Cortex of kidney (tissue), 1 donor: ENCODE measurements at places on chromosomes 3 and 15.

DNA sequence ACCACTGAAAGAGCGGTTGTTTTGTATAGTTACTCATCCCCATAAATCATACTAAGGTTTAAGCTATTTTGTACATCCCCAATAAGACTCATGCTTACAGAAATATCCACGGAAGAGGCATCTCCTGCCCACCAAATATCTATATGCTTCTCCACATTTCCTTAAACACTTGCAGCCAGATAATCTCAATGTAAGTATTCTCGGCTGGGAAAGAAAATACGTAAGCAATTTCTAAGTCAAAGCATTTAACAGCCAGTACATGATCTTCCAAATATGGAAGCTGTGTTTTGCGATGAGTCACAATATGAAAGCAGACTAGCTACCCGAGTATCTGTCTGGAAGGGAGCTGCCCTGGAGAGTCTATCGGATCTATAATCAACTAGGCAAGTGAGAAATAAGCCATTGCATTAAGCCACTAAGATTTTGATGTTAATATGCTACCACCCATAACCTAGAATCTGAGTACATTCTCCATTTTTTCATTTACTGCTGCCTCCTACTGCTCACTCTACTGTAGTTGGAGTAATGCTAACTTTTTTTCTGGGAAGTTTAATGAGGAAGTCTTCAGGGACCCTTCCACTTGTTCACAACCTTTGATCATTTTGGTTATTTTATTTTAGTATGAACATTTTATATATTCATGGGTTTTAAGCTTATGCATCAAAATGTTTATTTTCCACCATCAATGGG, 26.9 kb upstream of the ZMAT3 start:
- no peak for DNase-seq

GRCh38 chr3:4935347-4935746, 43.9 kb upstream of the BHLHE40 start:
- no peak for DNase-seq

DNA sequence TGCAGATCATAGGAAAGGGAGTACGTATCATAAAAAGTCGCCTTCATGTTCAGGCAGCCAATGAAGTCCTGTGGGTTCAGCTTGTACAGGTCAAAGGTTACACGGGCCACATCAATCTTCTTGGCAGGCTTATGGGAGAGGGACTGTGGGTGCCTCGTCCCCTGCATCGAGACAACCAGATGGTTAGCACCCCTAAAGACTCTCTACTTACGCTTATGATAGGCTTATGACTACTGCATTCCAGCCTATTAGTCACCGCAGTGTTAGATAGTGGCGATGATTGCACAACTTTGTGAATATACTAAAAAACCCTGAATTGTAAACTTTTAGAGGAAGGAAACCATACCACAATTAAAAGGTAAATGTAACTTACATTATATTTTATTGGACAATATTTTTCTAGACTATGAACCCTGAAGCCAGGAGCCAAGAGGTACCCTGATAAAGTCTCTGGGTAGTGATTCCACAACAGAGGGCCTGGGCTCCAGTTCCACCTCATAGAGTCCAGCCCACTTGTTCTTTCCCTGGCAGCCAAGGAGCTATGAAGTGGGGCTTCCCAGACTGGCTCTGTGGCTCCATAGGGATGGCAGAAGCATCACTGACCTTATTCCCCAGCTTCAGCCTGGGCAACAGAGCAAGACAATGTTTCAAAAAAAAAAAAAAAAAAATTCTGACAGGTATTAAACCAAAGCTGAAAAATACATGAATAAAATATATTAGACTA, 2.5 kb upstream of the FANCD2 start:
- DNase-seq, result no peak

GRCh38 chr3:121126707-121127035, 218.7 kb downstream of the STXBP5L start:
- no peak for DNase-seq

DNA sequence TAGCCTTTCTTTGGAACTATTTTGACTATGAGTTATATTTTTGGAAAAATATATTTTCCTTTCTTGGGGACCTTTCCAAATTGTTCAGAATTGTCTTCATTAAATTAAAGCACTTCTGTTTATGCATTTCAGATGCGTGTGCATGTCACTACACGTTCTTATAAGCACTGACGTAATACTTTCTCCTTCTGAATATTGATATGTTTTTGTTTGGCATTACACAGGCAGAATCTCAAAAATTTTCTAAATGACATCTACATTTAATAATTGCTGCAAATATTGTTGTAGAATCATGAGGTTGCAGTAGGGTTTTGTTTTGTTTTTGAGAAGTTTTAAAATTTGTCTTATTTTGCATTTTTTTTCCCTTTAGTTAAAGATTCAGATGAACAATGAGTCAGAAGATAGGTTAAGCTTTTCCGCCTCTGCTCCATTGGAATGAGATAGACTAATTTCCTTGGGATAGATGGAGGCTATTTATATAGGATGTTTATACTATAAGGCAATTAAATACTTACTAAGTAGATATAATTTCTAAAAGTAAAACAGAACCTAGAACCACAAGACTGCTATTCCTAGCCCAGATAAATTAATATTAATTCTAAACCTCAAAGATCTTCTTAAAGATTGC, 110.8 kb downstream of the MBNL1 start:
- DNase-seq, result no peak

DNA sequence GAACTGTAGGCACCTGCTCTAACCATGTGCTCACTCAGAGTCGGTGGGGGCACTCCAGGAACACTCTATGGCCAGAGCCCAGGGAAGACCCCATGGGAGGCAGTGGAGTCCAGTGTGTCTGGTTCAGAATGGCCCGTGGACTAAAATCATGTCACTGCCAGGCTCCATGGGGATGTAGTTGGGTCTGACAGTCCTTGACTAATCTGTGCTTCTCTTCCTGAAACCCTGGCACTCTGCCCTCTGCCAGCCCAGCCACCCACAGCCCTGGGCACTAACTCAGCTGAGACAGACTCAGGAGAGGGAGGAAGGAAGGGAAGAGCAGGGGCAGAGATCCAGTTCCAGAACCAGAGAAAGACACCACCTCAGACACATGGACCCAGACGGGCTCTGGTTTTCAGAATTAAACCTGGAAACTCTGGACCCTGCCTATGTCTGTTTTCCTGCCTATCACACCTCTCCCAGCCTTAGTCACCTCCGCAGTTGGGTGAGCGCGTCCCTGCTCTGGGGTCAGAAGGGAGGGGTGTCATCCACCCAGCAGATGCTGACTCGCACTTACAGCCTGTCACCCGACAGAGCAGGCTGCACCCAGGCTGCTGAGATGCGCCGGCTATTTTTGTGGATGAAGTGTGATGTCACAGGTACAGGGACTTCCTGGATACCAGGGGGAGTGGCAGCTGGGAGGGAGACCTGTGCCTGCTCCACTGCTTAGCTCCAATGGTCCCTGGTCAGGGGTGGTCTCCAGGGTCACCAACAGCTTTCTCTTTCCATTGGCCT, 56.8 kb upstream of the INSYN1 start:
- no peak for DNase-seq

DNA sequence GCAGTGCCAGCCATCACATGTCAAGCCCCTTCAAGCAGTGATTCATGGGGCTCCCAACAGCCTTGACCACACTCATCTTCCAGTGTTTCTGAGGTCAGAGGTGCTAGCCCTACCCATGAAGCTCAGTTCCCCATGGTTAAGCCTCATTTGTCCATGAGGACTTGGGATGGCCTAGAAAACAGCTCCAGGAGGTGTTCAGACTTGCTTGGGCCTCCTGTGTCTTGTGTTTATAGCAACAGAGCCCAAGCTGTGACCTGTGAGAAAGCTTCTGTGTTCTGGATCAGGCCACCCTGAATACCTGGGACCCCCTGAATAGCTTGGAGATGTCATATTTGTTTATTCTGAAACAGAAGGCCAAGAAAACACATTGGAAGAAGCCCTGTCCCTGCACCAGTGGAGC, 36.7 kb downstream of the LARP6 start:
- no peak for DNase-seq

DNA sequence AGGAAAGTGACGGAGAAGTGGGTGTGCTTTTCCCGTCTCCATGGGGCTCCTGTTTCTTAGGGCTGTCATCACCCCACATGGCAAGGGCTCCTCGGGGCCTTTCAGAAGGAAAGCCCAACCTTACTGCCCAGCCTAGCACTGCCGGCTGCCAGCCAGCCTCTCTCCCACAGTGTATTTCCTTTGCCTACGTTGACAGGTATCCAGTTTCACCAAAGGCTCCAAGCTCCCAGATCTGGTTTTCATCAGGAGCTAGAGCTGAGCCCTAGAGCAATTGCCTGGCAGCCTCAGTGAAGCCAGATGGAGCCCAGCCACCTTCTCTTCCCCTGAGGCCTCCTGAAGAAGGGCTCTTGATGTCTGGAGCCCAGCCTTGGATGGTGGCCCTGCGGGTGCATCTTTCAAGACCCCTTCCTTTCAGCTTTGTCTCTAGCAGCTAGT, 20.2 kb downstream of the CRABP1 start:
- DNase-seq, result no peak

- no peak for DNase-seq
Observed at GRCh38 chr3:106673926-106674569, 703.2 kb upstream of the CCDC54 start.

GRCh38 chr15:75177360-75178071, 24.2 kb upstream of the C15orf39 start:
- no peak for DNase-seq

- DNase-seq, result no peak
Observed at GRCh38 chr3:177498037-177498857, 301.0 kb upstream of the TBL1XR1 start.

- DNase-seq, result no peak
Observed at GRCh38 chr3:113485161-113485609, 29.8 kb downstream of the SPICE1 start.

DNA sequence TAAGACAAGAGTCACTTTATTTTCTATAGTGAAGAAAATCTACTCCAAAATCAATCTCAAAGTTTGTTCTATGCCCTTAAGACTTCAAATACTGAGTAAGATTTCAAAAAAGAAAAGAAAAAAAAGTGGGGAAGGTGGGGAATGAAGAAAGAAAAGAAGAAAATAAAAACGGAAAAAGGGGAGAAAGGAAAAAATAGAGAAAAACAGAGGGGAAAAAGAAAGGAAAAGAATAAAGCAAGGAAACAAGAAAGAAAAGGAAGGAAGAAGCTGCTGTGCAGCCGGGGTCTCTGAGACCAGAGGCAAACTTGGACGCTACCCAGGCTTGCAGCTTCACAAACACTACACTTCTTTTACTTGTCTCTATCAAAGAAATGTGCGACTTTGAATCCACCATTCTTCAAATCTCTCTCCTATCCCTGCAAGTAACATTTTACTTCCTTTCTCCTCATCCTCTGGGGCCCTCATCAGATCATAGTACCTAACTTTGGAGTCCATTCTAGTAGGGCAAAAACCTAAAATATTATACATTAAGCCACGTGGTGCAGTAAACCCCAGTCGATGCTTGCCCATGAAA, 279.8 kb downstream of the FOXP1 start:
- DNase-seq, result no peak

DNA sequence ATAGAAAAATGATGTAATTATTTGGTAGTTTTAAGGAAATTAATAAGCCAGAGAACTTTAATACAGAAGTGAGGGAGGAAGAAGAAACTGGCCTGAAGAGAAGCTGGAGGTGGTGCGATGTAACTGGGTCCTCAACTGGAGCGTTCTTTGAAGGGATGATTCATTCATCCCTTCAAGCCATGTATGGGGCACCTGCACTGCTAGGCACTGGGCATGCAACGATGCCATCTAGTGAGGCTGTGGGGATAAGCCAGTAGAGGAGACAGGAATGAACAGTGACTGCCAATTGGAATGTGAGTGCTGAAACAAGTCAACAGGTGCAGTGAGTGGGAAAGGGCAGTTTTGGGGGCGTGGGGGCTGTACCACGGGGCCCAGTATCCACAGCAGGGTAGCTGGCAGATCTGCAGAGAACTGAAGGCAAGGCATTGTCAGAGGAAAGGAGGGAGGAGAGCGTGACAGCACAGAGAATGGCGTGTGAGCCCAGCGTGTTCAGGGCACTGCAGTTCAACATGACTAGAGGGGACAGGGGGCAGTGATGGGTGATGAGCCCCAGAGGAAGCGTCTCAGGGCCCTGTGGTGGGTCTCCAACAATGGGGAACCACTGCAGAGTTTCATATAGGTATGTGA, 3.8 kb upstream of the KIF23 start:
- DNase-seq, result no peak

DNA sequence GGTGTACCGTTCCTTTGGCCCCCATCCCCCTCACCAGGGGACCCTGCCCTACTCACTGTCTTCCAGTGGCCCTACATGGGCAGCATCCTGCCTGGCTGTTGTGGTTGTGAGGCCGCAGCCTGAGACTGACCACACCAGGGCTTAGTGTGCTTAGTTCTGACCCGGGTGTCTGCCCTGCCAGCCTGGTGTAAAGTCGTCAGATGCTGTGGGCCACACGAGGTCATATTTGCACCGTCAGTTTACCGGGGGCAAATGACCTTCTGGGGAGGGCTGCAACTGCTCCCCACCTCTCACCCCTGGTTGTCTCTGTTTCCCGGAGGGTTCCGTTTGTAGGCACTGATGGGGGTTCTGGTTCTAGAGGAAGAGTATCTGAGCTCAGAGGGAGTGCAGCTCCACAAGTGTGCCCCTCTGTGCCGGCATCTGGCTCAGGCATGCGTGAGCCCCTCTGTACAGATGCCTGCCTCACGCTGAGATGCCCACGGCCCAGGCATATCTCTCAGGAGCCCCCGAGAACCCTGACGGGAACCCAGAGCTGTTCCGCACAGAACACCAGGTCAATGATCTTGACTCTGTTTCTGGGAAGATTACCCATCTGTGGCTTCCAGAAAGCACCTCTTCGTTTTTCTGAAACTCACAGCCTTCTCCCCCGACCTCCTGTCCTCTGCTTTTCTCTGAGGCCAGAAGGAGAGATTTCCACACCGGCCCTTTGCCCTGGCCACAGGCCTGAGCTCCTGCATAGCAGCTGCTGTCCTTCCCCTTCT, 19.2 kb downstream of the KLF13 start:
- no peak for DNase-seq

DNA sequence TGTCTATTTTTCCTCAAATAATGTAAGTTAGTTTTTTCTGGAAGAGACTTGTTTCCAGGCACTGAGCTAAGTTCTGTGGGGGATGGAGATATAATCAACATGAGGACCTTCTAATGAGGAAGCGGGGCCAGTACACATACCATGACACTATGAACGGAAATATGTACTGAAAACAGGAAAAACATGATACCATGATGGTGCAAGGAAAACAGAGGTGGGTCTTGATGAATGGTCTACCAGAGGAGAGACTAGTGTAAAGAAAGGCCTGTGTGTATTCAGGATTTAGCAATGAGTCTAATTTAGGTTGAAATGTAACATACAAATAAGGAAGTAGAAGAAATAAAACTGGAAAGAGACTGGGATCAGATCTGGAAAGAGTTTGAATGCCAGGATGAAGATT, 38.9 kb upstream of the TPRG1 start:
- DNase-seq, result no peak

DNA sequence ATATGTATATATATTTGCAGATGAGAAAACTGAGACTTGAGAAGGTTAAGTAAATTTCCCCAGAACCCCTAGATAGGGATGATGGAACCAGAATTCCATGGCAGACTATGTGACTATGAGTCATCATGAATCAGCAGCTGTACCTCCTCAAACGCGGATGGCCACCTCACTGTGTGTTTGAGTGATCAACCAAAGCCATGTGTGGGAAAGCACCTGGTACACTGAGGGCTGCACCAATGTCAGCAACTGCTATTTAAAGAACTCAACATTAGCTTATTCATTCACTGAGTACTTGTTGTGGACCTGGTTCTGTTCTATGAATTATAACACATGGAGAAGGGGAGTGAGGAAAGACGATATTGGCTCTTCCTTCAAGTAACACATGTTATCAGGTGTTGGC, 377.0 kb downstream of the GAP43 start:
- no peak for DNase-seq
